GM12864 (cell line): ENCODE measurements at places on chromosomes 11 and 22.

DNA sequence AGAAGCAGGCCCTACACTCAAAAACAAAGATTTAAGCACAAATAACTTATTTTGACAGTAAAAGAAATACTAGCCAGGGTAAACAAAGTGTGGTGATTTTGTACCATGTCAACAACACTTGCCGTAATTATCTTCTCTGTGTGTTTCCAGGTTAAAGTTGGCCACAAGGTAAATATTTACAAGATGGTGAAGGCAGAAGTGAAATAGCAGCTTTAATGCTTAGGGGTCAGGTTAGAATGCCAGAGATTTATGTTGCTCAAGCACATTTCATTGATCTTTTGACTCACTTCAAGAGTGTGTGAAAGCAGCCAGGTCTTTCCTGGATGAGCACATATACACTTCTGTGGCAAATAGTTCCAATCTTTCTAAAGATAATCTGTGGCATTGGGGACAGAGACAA lies 270.2 kb upstream of the LUZP2 start:
- DNase-seq: no peak

- DNase-seq: peak; percentile 64
Observed at GRCh38 chr11:96254087-96254486, 88.9 kb downstream of the MAML2 start.

- DNase-seq: no peak
Observed at GRCh38 chr11:1168256-1168655, 10.5 kb downstream of the MUC5AC start.

GRCh38 chr11:85665733-85666132 lies 804 bp upstream of the CREBZF start:
- DNase-seq: no peak
